ENCODE measurements at places on chromosomes 1 and 21. TPM values are rescaled to one million over a fixed set of nuclear protein-coding genes. Genes with fewer than 3 reads are reported as not detected.

The MX2 gene
- total RNA-seq, result 11.5 TPM

The OTUD7B gene
- total RNA-seq, result 38.8 TPM

The S100A14 gene
- total RNA-seq, result not detected

The SLC35F3 gene
- 10.9 TPM for total RNA-seq

DNA sequence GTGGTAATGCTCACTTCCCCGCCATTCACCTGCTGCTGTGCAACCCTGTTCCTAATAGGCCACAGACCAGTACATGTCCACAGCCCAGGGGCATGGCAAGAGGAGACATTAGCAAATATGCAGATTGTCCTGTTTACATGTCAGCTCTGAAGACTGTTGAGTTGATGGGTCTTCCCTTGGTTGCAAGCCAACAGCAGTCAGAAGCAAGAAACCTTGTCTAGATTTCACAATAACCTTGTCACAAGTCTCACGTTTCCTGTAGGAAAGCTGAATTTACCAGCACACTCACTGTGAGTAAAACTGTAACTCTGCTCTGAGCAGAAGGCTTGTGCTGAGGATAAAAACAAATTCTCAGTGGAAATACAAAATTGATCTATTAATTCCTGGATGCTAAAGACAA, 195.1 kb downstream of the HLX start:
- no peak overlapping the region for H3K4me3 ChIP-seq
- peaks cover 6% of the 10 kb centered on the region for H3K4me1 ChIP-seq
- DNase-seq, result no peak
- H3K36me3 ChIP-seq, result no peaks in the 10 kb centered on the region

DNA sequence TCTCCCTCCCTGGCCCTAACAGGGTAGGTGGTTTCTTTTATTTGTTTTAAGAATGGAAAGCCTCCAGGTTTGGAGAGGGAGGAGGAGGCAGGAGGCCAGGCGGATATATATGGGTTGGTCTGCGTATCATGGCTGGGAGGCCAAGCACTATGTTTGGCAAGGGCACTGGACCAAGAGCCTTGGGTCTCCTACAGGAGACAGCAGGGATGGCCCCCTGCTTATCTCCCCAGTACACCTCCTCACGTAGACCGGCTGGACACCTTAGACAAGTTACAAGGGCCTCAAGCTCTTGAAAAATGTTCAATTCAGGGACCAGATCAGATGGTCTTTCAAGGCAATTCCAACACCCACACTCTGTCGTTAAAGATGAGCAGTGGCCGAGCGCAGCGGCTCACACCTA, 10.9 kb downstream of the SLC41A1 start:
- no peaks in the 10 kb centered on the region for H3K27me3 ChIP-seq
- peaks cover 32% of the 10 kb centered on the region for H3K4me1 ChIP-seq
- no peak overlapping the region for H3K4me3 ChIP-seq
- H3K36me3 ChIP-seq, result peaks cover 22% of the 10 kb centered on the region
- H3K27ac ChIP-seq, result no peak overlapping the region

GRCh38 chr21:38621132-38621531, 122.9 kb upstream of the ERG start:
- no peaks in the 10 kb centered on the region for H3K27me3 ChIP-seq
- H3K4me3 ChIP-seq, result no peak overlapping the region
- H3K4me1 ChIP-seq, result no peaks in the 10 kb centered on the region
- no peak for DNase-seq

- peaks cover 5% of the 10 kb centered on the region for H3K4me1 ChIP-seq
- no peak overlapping the region for H3K27ac ChIP-seq
- no peak for DNase-seq
- no peaks in the 10 kb centered on the region for H3K36me3 ChIP-seq
- no peak overlapping the region for H3K4me3 ChIP-seq
- H3K27me3 ChIP-seq, result peaks cover 1% of the 10 kb centered on the region
These were observed 30.1 kb downstream of the LDLRAD1 start for GRCh38 chr1:53987880-53988279.

The SLC25A34 gene
- 1.5 TPM for total RNA-seq

GRCh38 chr21:33402001-33402979, 923 bp upstream of the IFNGR2 start:
- H3K4me3 ChIP-seq, result peak overlapping the region; percentile 74
- peaks cover 5% of the 10 kb centered on the region for H3K36me3 ChIP-seq
- peak overlapping the region; percentile 75 for H3K27ac ChIP-seq
- H3K4me1 ChIP-seq, result peaks cover 33% of the 10 kb centered on the region
- DNase-seq, result peak; percentile 55
- peaks cover 46% of the 10 kb centered on the region for H3K27me3 ChIP-seq

The HDAC1 gene
- total RNA-seq, result 181 TPM

DNA sequence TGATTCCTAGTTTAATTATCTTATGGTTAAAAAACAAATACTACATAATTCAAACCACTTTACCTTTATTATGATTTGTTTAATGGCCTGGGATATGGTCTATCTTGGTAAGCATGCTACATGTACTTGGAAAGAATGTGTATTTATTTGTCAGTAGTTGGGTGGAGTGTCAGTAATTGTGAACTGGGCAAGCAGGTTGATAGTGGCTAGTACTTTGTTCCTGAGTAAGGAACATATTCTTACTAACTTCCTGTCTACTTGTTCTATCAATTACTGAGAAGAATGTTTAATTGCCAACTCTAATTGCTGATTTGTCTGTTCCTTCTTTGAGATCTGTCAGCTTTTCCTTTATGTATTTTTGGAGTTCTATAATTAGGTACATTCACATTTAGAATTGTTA, 49.2 kb upstream of the ABCG1 start:
- H3K27ac ChIP-seq, result no peak overlapping the region
- H3K36me3 ChIP-seq, result no peaks in the 10 kb centered on the region
- no peaks in the 10 kb centered on the region for H3K4me1 ChIP-seq
- no peak overlapping the region for H3K4me3 ChIP-seq
- H3K27me3 ChIP-seq, result no peaks in the 10 kb centered on the region

The KCNJ9 gene
- total RNA-seq, result not detected

DNA sequence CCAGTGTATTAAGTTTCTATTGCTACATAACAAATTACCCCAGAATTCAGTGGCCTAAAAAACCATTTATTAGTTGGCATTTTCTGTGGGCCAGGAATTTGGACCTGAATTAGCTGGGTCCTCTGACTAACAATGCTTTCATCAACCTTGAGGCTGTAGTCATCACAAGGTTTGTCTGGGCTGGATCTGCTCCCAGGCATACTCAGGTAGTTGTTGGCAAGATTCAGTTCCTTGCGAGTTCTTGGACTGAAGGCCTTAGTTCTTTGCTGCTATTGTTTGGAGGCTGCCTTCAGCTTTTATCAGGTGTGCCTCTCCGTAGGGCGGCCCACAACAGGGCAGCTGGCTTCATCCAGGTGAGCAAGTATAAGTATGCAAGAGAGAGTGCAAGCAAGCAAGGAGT, 31.4 kb upstream of the DEPDC1 start:
- H3K4me3 ChIP-seq, result no peak overlapping the region
- H3K36me3 ChIP-seq, result no peaks in the 10 kb centered on the region
- H3K4me1 ChIP-seq, result no peaks in the 10 kb centered on the region
- no peak overlapping the region for H3K27ac ChIP-seq

DNA sequence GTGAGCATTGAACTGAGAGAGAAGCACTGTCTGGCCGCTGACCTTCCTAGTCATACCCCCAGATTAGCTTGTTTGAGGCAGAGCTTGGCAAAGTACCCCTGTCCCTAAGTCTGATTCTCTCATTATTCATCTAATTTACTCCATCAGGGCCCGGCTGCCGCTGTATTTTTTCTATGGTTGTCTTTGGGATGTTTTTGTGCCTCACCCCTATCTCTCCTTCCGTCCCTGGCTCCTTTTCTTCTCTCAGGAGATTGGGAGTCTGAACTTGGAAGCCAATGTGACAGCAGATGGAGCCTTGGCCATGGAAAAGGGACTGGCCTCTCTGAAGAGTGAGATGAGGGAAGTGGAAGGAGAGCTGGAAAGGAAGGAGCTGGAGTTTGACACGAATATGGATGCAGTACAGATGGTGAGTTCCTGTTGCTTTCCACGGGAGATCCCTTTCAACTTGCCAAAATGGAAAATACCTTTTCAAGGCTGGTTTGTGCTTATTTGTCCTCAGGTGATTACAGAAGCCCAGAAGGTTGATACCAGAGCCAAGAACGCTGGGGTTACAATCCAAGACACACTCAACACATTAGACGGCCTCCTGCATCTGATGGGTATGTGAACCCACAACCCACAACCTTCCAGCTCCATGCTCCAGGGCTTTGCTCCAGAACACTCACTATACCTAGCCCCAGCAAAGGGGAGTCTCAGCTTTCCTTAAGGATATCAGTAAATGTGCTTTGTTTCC, 53.9 kb downstream of the LAMC2 start:
- no peaks in the 10 kb centered on the region for H3K4me1 ChIP-seq
- no peak for DNase-seq
- H3K36me3 ChIP-seq, result no peaks in the 10 kb centered on the region
- H3K27ac ChIP-seq, result no peak overlapping the region
- H3K4me3 ChIP-seq, result no peak overlapping the region

The WDR64 gene
- not detected for total RNA-seq

- H3K36me3 ChIP-seq, result no peaks in the 10 kb centered on the region
- no peak overlapping the region for H3K27ac ChIP-seq
- no peak for DNase-seq
- no peak overlapping the region for H3K4me3 ChIP-seq
These were observed 71.6 kb downstream of the SH3BGR start for GRCh38 chr21:39523399-39523798.

DNA sequence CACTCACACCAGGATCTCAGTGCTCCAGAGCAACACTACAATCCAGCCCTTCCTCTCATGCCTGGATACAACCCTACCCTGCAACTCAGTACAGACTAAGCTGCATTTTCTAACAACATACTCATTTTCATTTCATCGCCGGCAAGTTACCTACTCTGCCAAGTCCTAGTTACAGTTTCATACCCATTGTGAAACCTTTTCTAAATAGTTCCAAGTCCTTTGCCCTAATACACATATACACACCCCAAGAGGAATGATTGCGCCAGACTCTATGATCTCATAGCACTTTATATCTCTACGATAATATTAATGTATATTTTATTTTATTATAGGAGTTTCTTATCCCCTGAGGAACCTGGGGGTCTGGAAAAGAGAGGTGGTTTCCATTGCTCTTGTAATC, 122.4 kb downstream of the LMX1A start:
- no peak overlapping the region for H3K27ac ChIP-seq
- no peak for DNase-seq
- H3K27me3 ChIP-seq, result peaks cover 53% of the 10 kb centered on the region
- H3K36me3 ChIP-seq, result peaks cover 2% of the 10 kb centered on the region
- H3K4me3 ChIP-seq, result no peak overlapping the region

GRCh38 chr1:20120796-20121195, 1.5 kb upstream of the PLA2G2D start:
- no peaks in the 10 kb centered on the region for H3K36me3 ChIP-seq
- no peak for DNase-seq
- H3K4me3 ChIP-seq, result no peak overlapping the region
- peaks cover 10% of the 10 kb centered on the region for H3K27me3 ChIP-seq

DNA sequence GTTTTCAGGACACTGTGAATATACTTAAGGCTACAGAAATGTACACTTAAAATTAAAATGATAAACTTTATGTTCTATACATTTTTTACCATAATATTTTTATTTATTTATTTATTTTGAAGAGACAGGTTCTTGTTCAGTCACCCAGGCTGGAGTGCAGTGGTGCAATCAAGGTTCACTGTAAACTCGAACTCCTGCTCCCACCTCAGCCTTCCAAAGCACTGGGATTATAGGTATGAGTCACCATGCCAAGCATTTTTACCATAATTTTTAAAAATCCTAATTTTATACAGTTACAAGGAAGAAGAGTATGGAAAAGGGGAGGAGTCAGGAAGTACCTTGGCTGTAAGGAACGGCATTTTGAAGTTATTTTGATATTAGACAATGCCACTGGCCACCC, 23.6 kb upstream of the ANGPTL3 start:
- H3K27ac ChIP-seq, result no peak overlapping the region
- H3K27me3 ChIP-seq, result no peaks in the 10 kb centered on the region
- no peaks in the 10 kb centered on the region for H3K36me3 ChIP-seq

DNA sequence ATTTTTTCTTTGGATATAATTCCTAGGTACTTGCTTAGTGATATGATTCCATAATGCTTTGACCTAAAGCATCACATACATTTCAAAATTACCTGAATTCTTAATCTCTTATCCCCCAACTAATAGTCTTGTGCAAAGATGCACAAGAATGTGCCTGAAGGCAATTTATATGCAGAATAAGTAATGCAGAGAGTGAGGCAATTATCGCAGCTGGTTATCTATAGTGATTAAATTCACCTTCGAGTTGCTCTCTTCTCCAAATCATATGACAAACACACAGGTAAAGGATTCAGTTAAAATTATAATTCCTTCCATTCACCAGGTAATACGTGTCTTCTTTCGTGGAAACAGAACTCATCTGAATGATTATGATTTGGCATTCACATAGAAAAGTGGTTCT, 717.3 kb downstream of the MRPL39 start:
- no peak overlapping the region for H3K4me3 ChIP-seq
- DNase-seq, result no peak
- H3K36me3 ChIP-seq, result no peaks in the 10 kb centered on the region
- H3K27ac ChIP-seq, result no peak overlapping the region
- H3K4me1 ChIP-seq, result no peaks in the 10 kb centered on the region

The RIMS3 gene
- 2.0 TPM for total RNA-seq

The TBCE gene
- total RNA-seq, result 24.2 TPM

DNA sequence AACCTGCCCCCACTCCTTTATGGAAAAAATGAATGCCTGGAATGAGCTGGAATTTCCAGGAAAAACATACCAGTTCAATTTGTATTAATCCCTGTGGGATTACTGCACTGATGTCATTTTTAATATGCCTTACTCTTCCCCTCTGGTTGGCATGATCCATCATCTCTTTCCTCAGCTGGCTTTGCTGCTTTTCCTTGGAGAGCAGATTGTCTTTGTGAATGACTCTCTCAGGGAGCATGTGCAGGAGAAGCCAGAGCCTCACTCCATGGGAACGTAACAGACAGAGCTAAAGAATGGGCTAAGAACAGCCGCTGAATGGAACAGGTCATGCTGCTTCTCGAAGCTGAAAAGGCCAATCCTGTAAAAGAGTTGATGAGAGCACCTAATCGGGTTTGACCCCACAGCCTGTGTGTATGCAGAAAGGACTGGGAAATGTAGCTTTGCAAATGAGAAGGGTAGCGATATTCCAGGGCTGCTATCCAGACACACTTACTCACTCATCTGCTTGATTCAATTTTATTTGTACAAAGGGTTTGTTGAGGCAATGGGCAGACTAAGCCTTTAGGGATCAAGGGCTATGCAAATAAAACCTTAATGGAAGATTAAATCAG, 20.7 kb downstream of the PHC2 start:
- H3K36me3 ChIP-seq, result no peaks in the 10 kb centered on the region
- H3K27me3 ChIP-seq, result peaks cover 39% of the 10 kb centered on the region
- no peaks in the 10 kb centered on the region for H3K4me1 ChIP-seq
- H3K4me3 ChIP-seq, result no peak overlapping the region
- H3K27ac ChIP-seq, result no peak overlapping the region
- DNase-seq, result no peak

The RGS16 gene
- total RNA-seq, result 94.3 TPM

- H3K36me3 ChIP-seq, result peaks cover 3% of the 10 kb centered on the region
- peaks cover 9% of the 10 kb centered on the region for H3K27me3 ChIP-seq
- DNase-seq, result no peak
- H3K4me1 ChIP-seq, result no peaks in the 10 kb centered on the region
- H3K4me3 ChIP-seq, result no peak overlapping the region
These were observed 65.4 kb upstream of the PPIH start for GRCh38 chr1:42592811-42593210.

GRCh38 chr21:40166291-40166843, 299.1 kb downstream of the PCP4 start:
- H3K4me1 ChIP-seq, result no peaks in the 10 kb centered on the region
- H3K27me3 ChIP-seq, result no peaks in the 10 kb centered on the region
- H3K4me3 ChIP-seq, result no peak overlapping the region

GRCh38 chr1:39755965-39756659, 15.0 kb downstream of the OXCT2 start:
- no peak overlapping the region for H3K4me3 ChIP-seq
- no peak overlapping the region for H3K27ac ChIP-seq
- H3K36me3 ChIP-seq, result peaks cover 49% of the 10 kb centered on the region
- DNase-seq, result no peak
- H3K27me3 ChIP-seq, result no peaks in the 10 kb centered on the region
- peaks cover 1% of the 10 kb centered on the region for H3K4me1 ChIP-seq
